Occipital lobe (tissue), 3 donors: ENCODE measurements at places on chromosomes 12 and 14. TPM values are rescaled to one million over a fixed set of nuclear protein-coding genes. Genes with fewer than 3 reads are reported as not detected.

GUCY2C gene
- under 0.01 TPM for total RNA-seq

DLGAP5 gene
- 4.5 TPM for total RNA-seq

ZFHX2 gene
- 1.2 TPM for total RNA-seq

FIGNL2 gene
- 0.47 TPM for total RNA-seq

ASCL1 gene
- total RNA-seq: 21.1 TPM

DNA sequence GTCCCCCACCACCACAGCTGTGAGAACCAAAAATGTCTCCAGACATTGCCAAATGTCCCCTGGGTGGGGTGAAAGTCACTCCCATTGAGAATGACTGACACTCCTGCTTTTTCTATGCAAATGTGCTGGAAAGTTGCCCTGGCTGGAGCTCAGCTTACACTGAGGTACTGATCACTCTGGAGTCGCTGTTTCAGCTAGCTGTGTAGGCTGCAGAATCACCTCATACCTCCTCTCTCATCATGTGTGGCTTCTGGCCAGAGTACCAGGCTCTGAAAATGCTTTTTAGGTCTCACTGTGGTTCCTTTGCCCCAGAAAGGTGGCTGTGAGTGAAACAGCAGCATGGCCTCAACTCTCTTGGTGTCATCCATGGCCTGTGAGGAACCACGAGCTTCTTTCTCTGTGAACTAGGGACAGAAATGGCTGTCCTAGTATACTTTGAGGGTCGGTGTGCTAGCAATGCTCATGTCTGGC is 414.4 kb downstream of the DPF3 start:
- DNase-seq: no peak

DNA sequence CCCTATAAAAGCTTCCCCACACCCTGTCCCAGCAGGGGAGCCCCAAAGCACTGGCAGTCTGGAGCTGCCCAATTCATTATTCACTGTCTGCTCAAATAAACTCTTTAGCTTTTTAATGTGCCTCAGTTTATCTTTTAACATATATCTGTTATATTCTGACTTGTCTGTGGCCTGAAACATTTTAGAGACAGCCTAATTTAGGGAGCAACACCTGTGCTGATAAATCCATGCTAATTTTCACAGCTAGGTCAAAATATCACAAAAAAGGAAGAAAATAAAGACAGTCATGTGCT is 32.9 kb downstream of the TMTC1 start:
- no peak for DNase-seq

DNA sequence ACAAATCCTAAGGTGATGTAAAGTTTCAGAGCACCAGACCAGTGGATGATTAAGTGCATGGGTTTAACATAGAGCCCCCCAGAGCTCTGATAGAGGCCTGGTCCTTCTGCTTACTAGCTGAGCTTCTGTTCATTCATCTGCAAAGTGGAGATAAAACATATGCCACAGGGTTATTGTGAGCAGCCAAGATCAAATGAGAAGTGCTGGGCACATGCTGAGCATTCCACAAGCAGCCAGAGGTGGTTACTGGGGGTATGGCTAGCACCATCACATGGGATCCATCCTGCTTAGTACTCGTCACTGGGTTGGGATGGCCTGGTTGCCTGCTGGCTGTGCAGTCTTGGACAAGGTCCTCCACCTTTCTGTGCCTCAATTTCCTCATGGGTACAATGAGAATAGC is 18.0 kb upstream of the SMUG1 start:
- no peak for DNase-seq

DNA sequence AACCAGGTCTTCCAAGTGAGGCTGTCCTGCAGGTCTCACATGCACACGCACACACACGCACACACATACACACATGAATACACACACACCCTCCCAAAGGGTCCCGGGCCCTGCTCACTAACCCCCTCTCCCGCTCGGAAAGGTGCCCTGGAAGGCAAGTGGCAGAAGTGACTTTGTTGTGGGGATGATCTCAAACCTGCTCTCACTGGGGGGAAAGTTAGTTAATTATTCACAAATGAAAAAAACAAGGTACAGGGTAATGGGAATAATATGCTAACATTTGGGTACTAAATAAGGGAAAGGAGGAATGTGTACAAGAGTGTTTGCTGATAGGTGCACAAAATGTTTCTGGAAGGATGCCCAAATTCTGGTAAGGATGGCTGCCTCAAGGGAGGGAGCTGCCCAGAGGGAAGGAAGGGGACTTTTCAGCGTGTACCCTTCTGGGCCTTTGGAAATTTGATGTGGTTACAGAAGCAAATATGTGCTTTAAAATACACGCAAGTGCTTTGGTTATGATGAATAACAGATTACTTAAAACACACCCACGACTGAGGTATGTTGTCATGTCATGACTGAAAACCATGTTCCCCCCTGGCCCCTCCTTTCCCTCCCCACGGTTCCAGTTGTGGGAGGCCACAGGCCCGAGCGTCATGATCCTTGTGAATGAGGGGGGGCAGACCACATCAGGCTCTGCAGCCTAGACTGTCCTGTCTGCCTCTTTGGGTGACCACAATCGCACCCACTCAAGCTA is 43.3 kb upstream of the PLEKHG6 start:
- no peak for DNase-seq

DNA sequence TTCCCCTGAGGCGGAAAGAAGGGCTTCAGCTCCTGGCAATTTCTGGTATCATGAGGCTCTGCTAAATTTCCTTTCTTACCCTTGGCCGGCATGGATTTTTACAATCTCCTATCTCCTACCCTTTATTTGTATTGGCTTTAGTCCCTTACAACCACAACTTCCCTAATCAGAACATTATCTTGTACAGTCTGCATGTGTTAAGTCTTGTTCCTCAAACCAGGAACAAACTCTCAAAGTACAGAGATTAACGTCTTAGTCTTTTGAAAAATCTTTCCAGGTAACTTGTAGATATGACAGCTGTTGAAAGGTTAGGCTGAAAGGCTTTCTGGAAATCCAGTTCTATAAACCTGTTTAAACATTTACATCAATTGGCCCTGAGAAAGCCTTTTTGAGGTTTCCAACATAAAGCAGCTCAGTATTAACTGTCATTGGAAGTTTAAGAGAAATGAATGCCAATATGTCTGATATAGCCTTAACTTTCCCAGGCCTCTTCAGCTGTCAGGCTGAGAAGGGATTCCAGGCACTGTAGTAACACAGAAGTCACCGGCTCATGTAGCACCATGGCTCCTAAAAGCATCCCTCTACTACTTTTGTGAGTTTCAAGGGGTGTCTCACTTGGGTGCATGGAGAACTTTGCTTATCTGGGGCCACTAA is 360.5 kb downstream of the FUT8 start:
- no peak for DNase-seq

DNA sequence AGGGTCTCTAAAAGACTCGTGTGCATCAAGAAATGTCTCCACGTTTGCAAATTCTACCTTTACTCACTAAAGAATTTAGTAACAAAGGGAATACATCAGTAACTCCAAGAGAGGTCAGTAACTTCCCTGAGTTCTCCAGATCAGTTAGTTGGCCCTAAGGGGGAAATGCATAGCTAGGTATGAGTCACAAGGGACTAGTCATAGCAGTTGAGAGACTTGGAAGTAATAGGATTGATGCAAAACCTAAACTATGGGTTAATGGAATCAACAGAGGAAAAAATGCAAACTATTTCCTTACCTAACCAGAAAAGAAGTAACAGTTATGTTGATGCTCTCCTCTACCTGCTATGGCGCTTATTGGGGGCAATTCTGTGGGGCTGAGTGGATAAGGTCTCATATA is 148.8 kb upstream of the GARIN6 start:
- DNase-seq: no peak

- DNase-seq: no peak
Observed at GRCh38 chr14:36741858-36742257, 80.2 kb downstream of the PAX9 start.

DNA sequence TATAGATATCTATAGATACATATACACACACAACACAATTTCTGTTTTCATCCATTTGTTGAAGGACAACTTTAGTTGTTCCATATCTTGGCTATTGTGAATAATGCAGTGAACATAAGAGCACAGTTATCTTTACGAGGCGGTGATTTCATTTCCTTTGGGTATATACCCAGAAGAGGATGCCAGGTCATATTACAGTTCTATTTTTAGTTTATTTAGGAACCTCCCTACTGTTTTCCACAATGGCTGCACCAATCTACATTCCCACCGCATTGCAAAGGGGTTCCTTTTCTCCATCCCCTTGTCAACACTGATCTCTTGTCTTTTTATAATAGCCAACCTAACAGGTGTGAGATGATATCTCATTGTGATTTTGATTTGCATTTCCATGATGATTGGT is 143.4 kb upstream of the ARHGAP5 start:
- no peak for DNase-seq

DNA sequence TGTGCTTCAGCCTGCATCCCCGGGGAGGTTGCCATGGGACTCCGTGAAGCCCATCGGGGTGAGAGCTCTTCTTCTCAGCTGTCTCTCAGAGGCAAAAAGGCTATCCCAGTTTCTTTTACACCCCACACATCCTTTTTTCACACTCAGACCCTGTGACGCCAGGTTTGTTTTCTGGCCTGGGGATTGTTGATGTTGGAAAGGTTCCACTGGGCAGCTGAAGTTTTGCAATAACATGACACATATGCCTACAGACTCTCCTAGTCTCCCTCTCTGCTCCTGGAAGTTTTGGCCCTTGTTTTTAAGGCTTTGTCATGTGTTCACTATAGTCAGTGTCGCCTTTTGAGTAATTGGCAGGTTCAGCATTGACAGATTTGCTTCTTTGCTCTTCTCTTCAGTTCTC is 118.6 kb downstream of the SMOC1 start:
- DNase-seq: no peak

- DNase-seq: no peak
Observed at GRCh38 chr14:64434528-64434927, 30.8 kb upstream of the AKAP5 start.

DNA sequence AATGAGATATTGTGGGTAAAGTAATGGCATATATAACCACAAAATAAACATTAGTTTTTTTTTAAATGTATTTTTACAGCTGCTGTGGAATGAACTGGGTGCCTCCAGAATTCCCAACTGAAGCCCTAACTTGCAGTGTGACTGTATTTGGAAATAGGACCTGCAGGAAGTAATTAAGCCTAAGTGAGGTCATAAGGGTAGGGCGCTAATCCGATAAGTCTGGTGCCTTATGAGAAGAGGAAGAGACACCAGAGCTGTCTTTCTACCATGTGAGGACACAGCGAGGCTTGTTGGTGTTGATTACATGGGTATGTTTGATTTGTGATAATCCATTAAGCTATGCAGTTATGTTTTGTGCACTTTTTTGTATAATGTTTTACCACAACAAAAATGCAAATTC is 136.8 kb downstream of the TPH2 start:
- DNase-seq: no peak

DNA sequence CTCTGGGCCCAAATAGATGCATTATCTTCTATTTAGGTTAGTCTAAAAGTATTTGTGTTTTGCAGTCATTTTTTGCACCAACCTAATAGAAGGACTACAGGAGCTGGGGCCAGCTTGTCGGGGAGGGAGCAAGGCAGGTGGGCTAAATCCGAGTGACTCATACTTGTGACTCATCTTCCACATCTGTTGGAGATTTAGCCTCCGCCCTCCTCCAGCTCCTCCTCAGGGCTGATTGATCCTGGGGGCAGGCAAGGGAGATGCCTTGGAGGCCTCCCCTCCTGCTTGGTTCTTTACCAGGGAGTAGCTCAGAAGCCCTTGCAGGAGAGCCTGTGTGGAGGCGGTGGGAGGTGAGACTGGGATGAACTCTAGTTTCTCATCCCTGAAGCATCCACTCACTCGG is 27.9 kb downstream of the RHOF start:
- no peak for DNase-seq

- DNase-seq: no peak
Observed at GRCh38 chr12:34295366-34296142, 273.3 kb downstream of the ALG10 start.

DNA sequence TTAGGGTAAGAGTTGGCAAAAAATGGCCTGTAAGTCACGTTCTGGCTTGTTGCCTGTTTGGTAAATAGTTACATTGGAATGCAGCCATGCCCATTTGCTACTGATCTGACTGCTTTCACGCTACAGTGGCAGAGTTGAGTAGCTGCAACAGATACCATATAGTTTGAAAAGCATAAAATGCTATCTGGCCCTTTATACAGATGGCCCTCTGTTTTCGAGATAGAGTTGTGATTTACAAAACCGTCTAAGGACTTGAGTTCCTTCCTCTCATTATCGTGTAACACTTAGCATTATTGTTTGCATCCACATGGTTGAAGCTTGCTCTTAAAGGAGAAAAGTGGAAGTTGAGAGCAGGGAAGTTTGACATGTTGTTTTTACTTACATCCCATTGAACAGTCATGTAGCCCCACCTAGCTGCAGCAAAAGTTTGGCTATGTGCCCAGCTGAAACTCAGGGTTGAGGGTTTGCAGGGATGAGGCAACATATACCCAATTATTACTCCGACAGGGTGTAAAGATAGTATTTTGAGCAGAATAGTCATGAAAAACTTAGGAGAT is 11.3 kb upstream of the SCFD1 start:
- DNase-seq: no peak

DNA sequence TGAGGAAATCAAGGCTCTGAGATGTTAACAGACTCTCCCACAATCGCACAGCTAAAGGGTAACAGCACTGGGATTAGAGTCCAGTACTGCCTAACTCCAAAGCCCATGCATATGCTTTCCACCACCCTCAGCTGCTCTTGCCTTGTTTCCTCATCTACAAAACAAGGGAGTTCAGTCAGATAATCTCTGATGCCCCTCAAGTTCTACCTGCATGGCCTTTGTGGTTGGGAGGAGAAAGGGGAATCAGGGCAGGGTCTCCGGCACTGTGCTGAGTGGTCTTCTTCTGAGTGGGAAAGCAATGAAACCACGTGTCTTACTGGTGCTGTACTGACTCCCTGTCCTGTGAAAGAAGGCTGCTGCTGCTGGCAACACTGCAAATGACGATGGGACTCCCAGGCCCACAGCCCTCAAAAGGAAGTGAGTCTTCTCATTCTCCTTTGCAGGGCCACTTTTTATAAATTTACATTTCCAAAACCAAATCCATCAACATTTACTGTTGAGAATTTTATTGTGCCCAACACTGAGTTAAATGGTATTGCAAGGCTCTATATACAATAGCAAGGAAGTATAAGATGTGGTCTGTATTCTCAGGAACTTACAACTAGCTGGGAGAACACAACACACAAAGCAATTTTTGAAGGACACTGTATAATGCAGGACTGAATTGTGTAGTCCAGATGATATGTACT is 19.7 kb upstream of the DUSP16 start:
- DNase-seq: no peak

GRCh38 chr14:70955543-70956480 is 48.6 kb downstream of the PCNX1 start:
- no peak for DNase-seq
